Activated CD4-positive, alpha-beta T cell treated with anti-CD3 and anti-CD28 coated beads for 48 hours (primary cell): ENCODE measurements at places on chromosomes 13 and 19.

GRCh38 chr19:30555075-30555790 is 183.0 kb downstream of the ZNF536 start:
- DNase-seq = no peak

DNA sequence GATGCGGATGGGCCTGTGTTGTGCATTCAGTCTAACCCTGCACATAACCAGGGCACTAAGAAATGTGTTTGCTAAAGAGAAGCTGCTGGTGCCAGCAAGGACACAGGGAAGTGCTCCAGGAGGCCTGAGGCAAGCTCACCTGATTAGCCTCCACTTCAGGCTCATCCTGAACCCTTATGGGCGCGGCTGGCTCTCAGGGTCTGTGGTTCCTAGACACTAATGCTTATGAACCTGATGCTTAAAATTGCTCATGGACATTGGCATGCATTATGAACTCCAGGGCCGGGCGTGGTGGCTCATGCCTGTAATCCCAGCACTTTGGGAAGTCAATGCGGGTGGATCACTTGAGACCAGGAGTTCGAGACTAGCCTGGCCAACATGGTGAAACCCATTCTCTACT is 34.3 kb downstream of the SERP2 start:
- DNase-seq = no peak

GRCh38 chr19:18915639-18916038 is 3.5 kb downstream of the COPE start:
- DNase-seq = peak; percentile 54

DNA sequence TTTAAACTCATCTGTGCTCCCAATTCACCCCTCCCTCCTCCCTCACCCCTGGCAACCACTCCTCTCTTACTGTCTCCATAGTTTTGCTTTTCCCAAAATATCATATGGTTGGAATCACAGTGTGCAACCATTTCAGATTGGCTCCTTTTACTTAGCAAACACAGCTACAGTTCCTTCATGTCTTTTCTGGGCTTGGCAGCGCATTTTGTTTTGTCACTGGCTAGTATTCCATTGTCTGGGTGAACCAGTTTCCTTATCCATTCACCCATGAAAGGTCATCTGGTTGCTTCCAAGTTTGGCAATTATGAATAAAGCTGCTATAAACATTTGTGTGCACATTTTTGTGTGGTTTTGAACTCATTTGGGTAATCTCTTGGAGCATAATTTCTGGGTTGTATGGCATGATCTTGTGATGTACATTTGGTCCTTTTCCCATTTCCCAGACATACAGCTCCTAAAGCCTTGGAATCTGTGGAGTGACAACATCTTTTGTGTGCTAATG is 23.9 kb upstream of the GAS6 start:
- no peak for DNase-seq

DNA sequence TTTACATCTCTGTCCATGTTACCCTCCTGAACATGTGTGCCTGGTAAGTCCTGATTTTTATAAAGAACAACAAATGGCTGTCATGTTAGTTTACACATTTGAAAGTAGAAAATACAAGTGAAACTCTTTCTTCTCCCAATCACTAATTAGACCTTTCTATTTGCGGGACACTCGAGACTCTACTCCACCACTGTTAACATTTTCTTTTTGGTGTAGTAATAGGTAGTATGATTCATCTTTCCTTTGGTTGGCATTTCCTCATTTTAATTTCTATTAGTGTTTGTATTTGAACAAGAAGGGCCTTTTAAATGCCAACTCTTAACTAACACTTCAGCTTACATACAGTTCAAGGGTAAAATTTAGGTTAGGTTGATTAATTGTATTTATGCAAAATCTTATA is 371.1 kb downstream of the PCDH9 start:
- no peak for DNase-seq

GRCh38 chr13:57629821-57630235 is 1.7 kb upstream of the PCDH17 start:
- peak; percentile 60 for DNase-seq

DNA sequence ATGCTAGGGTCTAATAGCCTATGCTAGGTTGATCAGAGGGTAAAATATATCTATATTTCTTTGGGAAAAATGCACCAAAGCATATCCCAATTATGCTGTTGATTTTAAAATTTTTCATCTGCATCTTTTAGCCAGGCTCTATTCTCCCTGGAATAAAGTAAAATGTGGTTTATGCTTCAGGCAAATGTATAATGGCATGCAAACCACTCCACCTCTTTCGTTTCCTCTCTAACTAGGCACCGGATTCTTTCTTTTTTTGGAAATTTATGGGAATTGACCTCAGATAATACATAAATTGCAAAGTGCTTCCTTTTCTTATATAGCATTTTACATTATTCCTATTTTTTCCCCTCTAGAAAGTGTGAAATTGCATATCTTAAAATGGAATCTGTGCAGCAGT is 386.5 kb downstream of the OLFM4 start:
- DNase-seq = no peak

- DNase-seq = no peak
These were observed 927 bp downstream of the CHAMP1 start for GRCh38 chr13:114315074-114315785.

- no peak for DNase-seq
These were observed 603.4 kb upstream of the PCDH9 start for GRCh38 chr13:67833564-67833963.
